Left renal pelvis (tissue), 4 donors: ENCODE measurements at places on chromosomes 12 and 14. TPM values are rescaled to one million over a fixed set of nuclear protein-coding genes. Genes with fewer than 3 reads are reported as not detected.

The CRACR2A gene
- 1.5 TPM for polyA plus RNA-seq

DNA sequence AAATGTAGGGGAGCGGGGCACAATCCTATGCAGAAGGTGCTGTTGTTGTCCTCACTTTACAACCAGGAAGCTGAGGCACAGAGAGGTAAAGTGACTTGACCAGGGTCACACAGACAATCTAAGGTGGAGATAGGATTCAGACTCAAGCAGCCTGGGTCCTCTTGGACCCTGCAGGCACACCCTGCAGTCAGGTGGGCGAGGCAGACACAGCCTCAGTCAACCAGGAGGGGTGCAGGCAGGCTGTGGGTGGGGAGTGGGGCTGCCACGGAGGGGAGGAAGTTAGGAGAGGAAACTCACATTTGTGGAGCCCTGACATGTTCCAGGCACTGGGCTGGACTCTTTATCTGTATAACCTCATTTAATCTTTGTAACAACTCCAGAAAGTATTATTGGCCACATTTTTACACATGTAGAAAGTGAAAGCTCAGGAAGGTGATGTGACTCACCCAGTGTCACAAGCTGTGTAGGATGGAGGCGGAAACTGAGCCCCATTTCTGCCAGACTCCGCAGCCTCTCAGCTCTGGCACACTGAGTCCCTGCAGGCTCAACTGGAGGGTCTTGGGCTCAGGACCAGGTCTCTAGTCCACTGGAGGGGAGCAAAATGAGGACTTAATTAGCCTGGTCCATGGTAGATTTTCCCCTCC, 24.9 kb upstream of the CHGA start:
- no peak for DNase-seq

DNA sequence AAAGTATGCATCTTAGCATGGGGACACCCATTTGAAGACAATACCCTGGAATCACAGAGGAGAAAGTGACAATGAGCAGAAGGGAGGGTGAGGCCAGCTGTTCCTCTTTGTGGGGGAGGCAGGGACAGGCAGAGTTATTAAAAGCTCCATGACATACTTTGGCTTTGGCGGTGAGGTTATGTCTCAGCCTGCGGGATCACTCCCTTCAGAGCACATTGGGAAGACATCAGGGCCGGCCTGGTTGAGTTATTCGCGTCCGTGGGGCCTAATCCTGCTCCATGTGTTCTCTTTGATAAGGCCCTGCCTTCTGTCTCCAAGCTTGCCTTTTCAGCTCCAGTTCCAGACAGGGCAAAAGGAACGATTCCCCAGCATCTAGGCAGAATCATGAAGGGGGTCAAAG, 98.8 kb upstream of the NTF3 start:
- DNase-seq = no peak

GRCh38 chr12:62792236-62792870, 142.6 kb downstream of the PPM1H start:
- no peak for DNase-seq

DNA sequence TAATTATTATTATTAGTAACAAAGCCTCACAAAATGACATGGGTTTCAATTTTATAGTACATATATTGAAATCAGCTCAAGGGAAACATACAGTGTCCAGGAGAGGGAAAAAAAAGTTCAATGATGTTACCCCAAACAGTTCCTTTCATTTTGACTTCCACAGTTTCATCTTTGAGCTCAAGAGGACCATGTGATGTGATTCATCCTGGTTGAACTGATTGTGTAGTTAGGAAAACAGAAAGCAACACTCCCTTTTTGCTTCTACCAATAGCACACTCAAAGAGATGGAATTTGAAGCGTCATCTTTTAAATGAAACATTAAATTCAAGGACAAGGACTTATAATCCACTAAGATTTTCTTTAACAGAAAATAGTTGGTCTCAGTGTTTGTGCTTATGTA, 461.0 kb downstream of the FOXG1 start:
- DNase-seq = no peak

The CTSG gene
- polyA plus RNA-seq = 0.95 TPM

GRCh38 chr14:54881235-54881760, 21.3 kb downstream of the GCH1 start:
- no peak for DNase-seq

DNA sequence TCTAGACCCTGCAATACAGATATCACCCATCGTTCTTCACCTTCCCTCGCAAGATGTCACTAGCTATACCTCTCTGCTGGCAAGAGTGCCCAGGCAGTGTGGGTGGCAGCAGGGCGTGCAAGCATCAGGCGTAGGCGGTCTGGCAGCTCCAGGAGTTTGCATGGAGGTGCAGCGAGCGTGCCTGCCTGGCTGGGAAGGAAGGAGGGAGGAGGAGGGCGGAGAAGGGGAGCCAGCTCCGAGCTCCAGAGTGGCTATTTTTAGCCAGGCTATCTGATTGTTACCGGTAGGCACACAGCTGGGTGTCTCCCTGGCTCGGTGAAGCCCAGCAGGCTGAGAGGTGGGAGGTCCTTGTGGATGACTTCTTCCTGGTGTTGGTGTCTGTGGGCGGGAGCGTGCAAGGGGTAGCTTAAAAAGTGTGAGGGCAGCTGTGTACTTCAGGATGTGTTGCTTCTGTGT, 6.2 kb downstream of the FOXJ2 start:
- peak; percentile 26 for DNase-seq

- DNase-seq = no peak
These were observed 78.2 kb downstream of the GAS2L3 start for GRCh38 chr12:100651694-100652093.

DNA sequence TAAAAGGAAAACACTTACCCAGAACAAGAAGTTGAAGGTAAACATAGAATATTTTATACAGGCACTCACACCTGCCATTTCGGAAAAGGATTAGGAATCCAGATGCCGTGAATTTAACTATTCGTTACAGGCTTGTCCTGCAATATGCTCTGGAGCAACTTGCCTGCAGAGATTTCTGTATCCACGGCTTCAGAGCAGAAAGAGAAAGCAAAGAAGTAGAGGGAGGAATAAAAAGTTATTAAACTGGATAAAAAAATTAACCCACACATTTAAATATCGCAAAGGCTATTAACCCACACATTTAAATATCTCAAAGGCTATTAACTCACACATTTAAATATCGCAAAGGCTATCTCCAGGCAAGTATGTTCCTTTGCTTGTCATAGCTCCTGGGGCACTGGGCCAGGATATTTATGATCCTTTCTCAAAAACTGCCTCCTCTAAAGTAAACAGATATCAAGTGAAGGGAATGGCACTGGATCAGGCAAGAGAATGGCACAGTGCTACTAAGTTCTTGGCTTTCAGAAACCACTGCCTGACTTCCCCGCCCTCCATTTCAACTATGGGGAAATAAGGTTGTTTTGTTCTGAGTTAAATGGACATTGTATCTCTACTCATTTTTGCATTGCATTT, at the start of gene TSPAN8:
Gene TSPAN8 (minus strand): TSS at position 399 of the 633 bp plus-strand sequence. CDS start 321 bp downstream, at position 78.
- DNase-seq = no peak

DNA sequence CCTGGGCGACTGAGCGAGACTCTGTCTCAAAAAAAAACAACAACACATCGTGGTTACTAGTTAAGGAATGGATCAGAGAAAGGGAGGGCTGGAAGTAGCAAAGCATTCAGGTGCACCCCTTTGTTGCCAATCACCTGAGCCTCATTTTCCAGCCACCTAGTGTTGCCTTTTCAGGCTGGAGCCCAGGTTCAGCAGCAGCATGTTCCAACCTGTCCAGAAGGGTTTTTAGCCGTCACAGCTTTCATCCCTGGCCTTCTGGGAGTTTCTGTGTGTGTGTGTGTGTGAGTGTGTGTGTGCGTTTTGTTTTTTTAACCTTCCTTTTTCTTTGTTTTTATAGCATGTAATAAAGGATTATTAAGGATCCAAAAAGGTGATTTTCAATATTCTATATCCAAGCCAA, 121.1 kb upstream of the ATF1 start:
- no peak for DNase-seq

- DNase-seq = no peak
These were observed 699 bp downstream of the MGAT2 start for GRCh38 chr14:49621114-49621881.

DNA sequence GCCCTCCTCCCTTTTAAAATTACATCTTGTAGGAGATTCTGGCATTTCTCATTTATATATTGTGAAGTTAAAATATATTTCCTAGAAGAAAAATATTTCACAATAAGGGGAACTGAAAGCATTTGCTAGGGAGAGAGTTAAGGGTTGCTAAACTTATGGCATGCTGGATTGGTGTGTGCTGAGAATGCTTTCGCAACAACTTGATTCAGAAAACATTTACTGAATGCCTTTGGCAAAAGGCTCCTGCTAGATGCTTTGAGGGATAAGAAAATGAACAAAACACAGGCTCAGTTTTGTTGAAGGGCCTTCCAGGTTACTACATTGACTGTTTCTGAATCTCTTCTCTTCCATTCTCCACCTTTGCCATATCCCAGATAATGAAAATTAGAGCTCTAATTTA, 67.5 kb downstream of the DIP2B start:
- no peak for DNase-seq

The IGF1 gene
- polyA plus RNA-seq = 26.9 TPM

GRCh38 chr12:105915997-105916759, 222.6 kb downstream of the NUAK1 start:
- DNase-seq = no peak

- no peak for DNase-seq
These were observed 7.4 kb upstream of the PTGES3 start for GRCh38 chr12:56695327-56696101.

DNA sequence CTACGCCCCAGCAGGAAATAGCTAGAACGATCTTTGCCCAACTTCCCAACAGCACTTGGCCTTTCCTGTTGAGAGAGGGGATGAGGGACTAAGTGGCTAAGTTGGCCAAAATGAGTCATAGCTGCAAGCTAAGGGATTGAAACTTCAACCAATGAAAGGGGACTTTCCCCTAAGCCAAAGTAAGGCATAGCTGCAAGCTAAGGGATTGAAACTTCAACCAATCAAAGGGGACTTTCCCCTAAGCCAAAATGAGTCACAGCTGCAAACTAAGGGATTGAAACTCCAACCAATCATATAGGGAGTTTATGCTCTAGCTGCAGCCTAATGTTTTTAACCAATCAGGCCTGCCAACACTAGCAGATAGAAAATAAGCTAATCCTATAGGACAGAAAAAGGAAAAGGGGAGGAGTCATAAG, 100.5 kb upstream of the SSTR1 start:
- DNase-seq = no peak

The TMEM253 gene
- polyA plus RNA-seq = 0.27 TPM

The GALNT8 gene
- polyA plus RNA-seq = 3.1 TPM

GRCh38 chr12:24363177-24363754, 413.8 kb upstream of the SOX5 start:
- no peak for DNase-seq

- DNase-seq = no peak
These were observed 4.6 kb upstream of the SAMD4A start for GRCh38 chr14:54562334-54562733.

The NOS1 gene
- polyA plus RNA-seq = 0.14 TPM

The C12orf60 gene
- 1.4 TPM for polyA plus RNA-seq

DNA sequence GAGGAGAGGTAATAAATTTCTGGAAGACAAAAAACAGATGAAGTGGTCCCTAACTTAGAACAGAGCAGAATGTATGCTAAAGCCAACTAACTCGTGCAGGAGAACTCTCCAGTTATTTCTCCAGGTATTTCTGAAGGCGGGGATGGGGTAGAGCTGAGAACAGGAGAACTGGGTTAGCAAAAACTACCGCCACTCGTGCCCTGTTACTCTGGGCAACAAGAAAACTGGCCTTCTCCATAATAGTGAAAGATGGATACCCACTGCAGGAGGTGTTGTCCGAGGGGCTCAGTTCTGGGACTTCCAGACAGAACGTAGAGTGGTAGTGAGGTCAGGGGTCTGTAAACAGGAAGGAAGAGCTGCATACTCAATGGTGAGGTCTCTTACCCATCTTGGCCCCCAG, 187.3 kb upstream of the FRMD6 start:
- no peak for DNase-seq

DNA sequence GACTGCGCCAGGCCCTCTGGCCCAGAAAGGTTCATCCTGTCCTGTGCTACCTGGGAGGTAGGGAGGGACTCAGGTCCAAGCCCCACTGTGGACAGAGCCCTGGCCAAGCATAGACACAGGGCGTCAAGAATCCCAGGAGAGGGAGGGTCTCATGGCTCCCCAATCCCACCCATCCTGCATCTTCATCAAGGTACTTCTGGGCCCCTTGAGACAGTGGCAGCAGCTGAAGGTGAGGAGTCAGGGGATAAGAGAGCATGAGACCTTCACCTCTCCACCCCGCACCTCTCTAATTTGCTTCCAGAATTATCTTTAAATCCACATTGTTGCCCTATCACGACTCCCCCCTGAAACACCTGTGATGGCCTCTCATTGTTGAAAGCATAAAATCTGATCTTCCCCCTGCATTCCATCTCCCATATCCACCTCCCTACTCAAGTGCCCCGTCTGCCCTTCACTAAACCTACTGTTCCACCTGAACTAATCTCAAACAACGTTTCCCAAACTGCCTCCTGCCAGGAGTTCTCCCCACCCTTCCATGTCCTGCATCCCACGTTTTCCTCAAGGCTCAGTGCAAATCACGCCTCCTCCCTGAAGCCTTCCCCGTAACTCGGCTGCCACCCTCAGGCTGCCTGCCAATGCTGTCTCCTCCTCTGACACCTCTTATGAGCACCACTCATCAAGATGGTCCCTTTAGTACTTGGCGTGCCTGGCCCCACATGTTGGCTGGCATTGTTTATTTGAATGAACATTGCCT, 27.1 kb downstream of the KRT18 start:
- DNase-seq = no peak

- DNase-seq = no peak
These were observed 139.8 kb upstream of the LGR5 start for GRCh38 chr12:71299541-71300376.

The INHBC gene
- polyA plus RNA-seq = 0.26 TPM

GRCh38 chr14:99237288-99237687, 34.7 kb downstream of the BCL11B start:
- no peak for DNase-seq

The KERA gene
- polyA plus RNA-seq = 0.11 TPM

DNA sequence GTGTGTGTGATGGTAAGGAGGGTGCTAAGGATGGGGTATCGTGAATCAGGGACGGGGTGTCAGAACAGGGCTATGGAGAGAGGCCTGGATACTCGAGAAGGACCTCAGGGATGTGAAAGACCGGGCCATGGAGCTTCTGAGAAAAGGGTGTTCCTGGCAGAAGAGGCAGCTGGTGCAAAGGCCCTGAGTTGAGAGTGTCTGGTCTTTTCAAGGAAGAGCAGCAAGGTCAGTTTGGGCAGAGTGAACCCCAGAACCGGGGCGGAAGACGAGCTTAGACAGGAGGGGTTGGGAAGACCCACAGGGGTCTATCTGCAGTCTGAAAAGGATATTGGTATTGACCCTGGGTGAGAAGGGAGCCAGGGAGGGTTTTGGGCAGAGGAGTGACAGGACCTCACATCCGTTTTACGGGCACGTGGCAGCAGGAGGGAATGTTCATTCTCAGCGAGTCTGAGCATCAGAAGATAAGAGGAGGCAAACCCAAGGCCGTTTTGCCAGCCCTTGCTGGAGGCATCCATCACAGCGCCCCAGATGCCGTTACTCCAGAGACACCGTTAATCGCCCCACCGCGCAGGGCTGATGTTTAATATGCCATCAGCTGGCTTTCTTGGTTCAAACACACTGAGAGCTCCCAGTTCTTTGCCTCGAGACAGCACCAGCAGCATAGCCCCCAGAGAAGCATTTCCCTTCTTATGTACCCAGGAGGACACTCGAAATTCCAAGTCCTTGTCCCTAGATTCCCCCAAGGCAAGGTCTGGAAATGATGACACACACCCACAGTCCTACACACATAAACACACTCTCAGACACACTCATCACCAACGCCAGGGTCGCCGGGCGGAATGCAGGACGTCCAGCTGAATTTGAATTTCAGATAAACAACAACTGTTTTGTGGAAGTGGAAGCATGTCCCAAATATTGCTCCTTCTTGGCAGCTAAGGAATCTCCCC, 41.4 kb upstream of the EML1 start:
- DNase-seq = no peak
